ENCODE measurements at places on chromosomes 13 and 19.

GRCh38 chr19:33290082-33290815 is 12.1 kb downstream of the CEBPA start:
- DNase-seq = no peak

- DNase-seq = no peak
Observed at GRCh38 chr13:110270507-110270906, 36.5 kb downstream of the COL4A1 start.

- DNase-seq = no peak
Observed at GRCh38 chr19:9076901-9077300, 10.0 kb upstream of the OR1M1 start.

- no peak for DNase-seq
Observed at GRCh38 chr13:19239114-19239860, 57.7 kb upstream of the TUBA3C start.

GRCh38 chr13:71677124-71677523 is 189.9 kb downstream of the DACH1 start:
- DNase-seq = no peak

DNA sequence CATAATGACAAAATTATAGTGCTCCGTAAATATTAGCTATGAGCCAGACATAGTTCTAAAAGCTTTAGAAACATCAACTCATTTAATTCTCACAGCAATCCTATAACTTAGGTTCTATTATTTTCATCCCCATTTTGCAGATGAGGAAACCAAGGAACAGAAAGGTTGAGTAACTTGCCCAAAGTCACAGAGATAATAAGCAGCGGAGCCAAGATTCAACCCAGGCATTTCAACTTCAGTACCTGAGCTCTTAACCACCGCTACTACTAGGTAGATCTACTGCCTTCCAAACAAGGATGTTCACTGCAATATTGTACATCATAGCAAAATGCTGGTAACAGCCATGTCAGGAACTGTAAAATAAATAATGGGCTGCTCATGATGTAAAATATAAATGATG is 39.9 kb downstream of the ELF1 start:
- DNase-seq = no peak

- peak; percentile 16 for DNase-seq
Observed at GRCh38 chr13:65929436-65929835, 1300.7 kb downstream of the PCDH9 start.

DNA sequence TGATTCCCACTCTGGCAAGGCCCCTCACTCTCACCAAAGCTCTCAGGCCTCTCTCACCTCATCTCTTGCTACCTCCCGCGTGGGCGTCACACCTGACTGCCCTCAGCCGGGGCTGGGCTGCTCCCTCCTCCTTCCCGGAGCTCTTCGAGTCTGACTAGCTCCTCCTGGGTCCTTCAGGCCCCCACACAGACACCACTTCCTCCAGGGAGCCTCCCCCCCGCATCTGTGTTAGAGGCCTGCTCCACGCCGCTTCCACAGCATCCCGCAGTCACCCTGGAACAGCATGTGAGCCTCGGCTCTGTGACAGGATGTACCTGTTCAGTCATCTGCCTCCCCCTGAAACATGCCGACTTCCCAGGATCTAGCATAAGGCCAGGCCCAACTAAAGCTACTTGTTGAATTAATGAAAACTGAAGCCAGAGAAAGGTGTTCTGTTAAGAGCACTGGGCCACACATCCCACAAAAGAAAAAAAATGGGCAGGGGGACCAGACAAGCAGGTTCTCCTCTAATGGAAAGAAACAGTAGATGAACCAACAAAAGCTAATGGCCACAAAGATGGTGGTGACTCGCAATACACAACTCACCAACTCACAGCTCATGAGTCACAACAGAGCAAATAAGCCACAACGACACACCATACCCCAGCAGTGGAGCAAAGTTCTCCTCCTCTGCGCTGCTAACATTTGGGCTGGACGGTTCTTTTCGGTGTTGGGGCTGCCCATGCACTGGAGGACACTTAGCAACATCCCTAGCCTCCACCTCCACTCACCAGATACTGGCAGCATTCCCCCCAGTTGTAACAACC is 3.0 kb downstream of the PPP6R1 start:
- DNase-seq = peak; percentile 47

- DNase-seq = no peak
Observed at GRCh38 chr19:16134510-16134909, 9.0 kb upstream of the HSH2D start.

GRCh38 chr19:51697169-51697776 is 4.1 kb downstream of the SPACA6 start:
- no peak for DNase-seq
